ENCODE measurements at places on chromosomes 2 and 18.

DNA sequence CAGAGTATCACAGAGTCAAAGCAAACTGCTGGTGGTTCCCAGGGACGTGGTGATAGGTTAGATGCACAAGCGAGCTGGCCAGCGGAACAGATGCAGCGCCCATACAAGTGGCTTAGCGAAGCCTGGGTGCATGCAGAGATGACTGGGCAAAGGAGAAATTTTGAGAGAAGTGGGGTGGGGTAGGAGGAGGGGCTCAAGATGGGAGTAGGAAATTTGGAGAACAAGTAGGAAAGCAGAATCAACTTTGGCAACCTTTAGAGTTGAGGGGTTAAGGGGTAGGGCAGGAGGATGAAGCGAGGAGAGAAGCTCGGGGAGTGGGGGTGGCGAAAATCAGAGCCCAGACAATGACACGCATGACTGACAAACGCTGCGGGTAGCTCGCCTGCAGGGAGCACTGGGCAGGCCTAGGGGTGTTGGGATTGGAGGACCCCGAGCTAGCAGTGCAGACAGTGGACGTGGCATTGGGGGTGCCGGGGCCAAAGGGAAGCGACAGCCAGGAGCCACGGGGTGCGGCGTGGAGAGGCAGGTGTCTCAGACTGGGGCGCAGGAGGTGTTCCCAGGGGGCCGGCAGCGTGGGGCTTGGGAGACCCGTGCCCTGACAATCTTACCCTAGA lies 431 bp downstream of the FAM98A start:
- peak; percentile 19 for DNase-seq

GRCh38 chr2:8264981-8265380 lies 416.9 kb upstream of the ID2 start:
- DNase-seq: no peak

- no peak for DNase-seq
These were observed 997.0 kb upstream of the ACVR2A start for GRCh38 chr2:146847846-146848245.

GRCh38 chr18:13176847-13177246 lies 41.7 kb upstream of the LDLRAD4 start:
- DNase-seq: no peak

DNA sequence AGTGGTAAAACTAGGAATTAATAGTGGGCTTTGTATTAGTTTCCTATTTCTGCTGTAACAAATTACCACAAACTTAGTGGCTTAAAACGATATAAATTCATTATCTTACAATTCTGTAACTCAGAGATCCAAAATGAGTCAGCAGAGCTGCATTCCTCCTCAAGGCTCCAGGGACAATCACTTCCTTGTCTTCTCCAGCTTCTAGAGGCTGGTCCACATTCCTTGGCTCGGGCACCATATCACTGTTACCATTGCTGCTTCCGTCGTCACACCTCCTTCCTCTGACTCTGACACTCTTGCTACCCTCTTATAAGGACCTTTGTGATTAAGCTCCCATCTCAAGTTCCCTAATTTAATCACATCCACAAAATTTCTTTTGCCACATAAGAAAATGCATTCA lies 567.8 kb upstream of the KLHL29 start:
- DNase-seq: no peak

DNA sequence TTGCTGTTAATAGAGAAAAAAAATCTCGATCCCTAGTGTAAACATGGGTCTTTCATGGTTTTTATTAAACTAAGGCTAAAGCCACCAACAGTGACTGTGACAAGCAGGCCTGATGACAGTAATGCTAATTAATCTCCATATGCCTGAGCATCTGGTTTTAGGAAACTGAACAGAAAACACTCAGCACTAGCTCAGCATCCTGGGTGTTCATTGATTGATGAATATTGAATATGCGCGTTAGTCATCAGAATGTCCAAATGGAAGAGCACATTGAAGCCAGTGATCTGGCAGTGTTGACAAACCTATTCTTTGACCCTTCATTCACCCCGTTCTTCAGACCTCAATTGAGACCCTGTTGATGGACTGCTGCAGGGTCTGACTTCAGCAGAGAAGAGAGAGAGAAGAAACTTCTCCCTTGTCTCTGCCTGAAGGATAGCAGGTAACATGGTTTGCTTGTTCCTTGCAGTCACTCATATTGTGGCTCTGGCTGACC lies 283.8 kb downstream of the RDH14 start:
- no peak for DNase-seq

DNA sequence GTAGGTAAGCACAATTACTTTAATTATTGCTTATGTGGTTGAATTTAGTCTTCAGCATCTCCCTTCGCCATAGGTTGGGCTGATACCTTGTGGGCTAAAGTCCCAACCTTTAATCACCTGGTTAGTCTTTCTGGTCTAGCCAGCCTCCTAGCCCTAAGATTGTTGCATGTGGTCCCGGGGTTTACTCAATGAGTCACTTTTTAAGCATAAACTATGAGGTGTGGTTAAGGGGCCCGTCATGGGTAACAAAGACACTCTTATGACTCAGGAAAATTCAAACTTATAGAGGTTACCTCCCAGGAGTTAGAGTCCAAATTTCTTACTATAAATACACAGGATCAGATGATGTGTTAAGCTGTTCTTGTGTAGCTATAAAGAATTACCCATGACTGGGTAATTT lies 841.6 kb downstream of the TRIB2 start:
- no peak for DNase-seq

GRCh38 chr2:113157897-113158753 lies 15.6 kb upstream of the PSD4 start:
- no peak for DNase-seq

GRCh38 chr2:189217051-189217450 lies 37.5 kb upstream of the COL5A2 start:
- no peak for DNase-seq

DNA sequence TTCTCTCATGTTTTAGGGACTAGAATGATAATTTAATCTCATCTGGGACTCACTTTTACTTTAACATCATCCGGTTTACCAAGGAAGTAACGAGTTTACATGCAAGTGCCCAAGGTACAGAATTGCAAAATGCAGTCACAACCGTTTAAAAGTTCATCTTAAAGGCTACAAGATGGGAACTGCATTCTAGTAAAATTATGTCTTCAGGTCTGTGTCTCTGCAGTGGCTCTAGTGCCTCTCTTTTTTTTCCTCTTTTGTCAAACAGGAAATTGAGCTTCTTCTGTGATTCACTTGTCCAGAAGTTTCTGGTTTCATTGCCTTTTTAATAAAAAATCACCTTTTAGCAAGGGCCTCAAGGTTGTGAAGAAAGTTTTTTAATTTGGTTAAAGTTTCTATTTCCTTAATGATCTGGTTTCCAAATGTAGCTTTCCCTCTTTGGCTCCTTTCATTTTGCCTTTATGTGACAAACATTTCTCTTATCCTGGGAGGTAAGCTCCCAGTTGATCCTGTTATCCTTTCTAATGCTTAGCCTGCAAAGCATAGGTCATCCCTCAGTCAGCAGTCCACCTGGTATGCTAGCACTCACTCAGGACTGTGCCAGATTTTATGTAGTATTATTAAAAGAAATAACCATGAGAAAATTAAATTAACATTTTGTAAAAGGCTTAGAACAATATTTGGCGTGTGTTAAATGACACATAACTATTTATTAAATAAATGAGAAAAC lies 2.4 kb downstream of the GLS start:
- no peak for DNase-seq
